Body of pancreas (tissue), 4 donors: ENCODE measurements at places on chromosomes 4 and X. TPM values are rescaled to one million over a fixed set of nuclear protein-coding genes. Genes with fewer than 3 reads are reported as not detected.

DNA sequence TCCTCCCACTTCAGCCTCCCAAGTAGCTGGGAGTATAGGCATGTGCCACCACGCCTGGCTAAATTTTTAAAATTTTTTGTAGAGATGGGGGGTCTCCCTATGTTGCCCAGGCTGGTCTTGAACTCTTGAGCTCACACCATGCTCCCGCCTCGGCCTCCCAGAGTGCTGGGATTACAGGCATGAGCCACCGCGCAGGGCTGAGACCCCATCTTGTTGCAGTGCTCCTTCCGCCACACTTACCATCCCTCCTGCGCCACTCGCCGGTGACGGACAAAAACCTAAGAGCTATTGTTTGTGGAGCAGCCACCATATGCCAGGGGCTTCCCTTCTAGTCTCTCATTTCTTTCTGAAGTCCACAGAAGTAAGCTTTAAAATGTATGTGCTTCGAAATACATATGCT is 34.5 kb downstream of the NSG1 start:
- DNase-seq = no peak
- no peaks in the 10 kb centered on the region for H3K27me3 ChIP-seq
- peaks cover 39% of the 10 kb centered on the region for H3K36me3 ChIP-seq

DNA sequence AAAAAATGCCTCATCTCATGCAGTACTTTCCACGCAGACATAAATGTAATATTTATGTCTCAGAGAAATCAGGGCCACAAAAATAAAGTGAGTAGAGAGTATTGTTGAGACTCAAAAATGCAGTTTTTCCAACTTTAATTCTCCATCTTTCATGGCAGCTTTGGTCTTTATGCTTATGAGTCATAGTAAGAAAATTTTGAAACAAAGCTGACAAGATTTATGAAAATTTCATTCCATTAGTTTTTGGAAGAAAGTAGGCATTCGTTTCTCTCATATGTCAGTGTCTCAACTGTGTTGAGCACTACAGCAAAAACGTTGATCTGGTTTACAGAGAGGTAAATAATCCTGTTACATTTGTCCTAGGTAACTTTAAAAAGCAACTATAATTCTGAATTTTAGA is 656.8 kb downstream of the IQCM start:
- H3K27me3 ChIP-seq = no peaks in the 10 kb centered on the region
- no peaks in the 10 kb centered on the region for H3K36me3 ChIP-seq
- no peak overlapping the region for H3K4me3 ChIP-seq

The TMSB15A gene
- total RNA-seq = not detected

The GLRA3 gene
- not detected for total RNA-seq

The ARMCX1 gene
- total RNA-seq = 17.9 TPM

The TNMD gene
- 0.99 TPM for total RNA-seq

DNA sequence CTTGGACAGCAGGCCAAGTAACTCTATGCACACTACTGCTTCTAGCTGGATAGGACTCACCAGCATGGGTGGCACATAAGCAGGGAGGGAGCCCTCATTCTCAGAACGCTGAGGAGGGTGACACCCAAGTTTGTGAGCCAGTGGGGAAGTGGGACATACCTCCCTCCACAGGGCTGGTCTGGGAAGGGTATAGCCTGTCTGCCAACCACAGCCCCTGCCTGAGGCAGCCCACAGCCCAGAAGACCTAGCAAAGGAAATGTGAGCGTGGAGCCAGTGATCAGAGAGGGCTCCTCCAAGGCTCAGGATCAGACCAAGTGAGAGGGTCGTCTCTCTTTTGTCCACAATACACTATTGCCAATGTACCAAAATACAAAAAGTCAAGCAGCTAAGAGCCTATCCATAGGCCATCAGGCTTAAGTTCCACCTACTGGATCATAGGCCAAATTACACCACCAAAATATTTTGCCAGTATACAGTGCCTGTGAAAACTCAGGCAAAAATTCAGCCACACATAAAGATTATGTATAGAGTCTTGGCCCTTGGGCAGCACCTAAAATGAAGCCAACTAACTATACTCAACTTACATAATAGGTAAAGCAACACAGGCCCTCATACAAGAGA is 1203.1 kb downstream of the PCDH18 start:
- no peak for DNase-seq
- no peaks in the 10 kb centered on the region for H3K36me3 ChIP-seq
- no peak overlapping the region for H3K4me3 ChIP-seq
- no peak overlapping the region for H3K27ac ChIP-seq

- no peaks in the 10 kb centered on the region for H3K36me3 ChIP-seq
- H3K4me3 ChIP-seq = no peak overlapping the region
Observed at GRCh38 chr4:21893136-21893535, 55.4 kb downstream of the KCNIP4 start.

The CXCL5 gene
- total RNA-seq = not detected

GRCh38 chr4:8010618-8011017 is 71.0 kb upstream of the AFAP1 start:
- DNase-seq = peak; percentile 75
- H3K4me3 ChIP-seq = no peak overlapping the region
- no peaks in the 10 kb centered on the region for H3K36me3 ChIP-seq
- H3K27me3 ChIP-seq = no peaks in the 10 kb centered on the region
- no peak overlapping the region for H3K27ac ChIP-seq
- H3K4me1 ChIP-seq = no peaks in the 10 kb centered on the region
